ENCODE measurements at places on chromosomes 12 and 14.

- no peak overlapping the region for H3K4me3 ChIP-seq
- DNase-seq, result peak; percentile 87
- H3K27ac ChIP-seq, result peak overlapping the region; percentile 65
Observed at GRCh38 chr12:53299101-53299453, 418 bp upstream of the MYG1 start.

DNA sequence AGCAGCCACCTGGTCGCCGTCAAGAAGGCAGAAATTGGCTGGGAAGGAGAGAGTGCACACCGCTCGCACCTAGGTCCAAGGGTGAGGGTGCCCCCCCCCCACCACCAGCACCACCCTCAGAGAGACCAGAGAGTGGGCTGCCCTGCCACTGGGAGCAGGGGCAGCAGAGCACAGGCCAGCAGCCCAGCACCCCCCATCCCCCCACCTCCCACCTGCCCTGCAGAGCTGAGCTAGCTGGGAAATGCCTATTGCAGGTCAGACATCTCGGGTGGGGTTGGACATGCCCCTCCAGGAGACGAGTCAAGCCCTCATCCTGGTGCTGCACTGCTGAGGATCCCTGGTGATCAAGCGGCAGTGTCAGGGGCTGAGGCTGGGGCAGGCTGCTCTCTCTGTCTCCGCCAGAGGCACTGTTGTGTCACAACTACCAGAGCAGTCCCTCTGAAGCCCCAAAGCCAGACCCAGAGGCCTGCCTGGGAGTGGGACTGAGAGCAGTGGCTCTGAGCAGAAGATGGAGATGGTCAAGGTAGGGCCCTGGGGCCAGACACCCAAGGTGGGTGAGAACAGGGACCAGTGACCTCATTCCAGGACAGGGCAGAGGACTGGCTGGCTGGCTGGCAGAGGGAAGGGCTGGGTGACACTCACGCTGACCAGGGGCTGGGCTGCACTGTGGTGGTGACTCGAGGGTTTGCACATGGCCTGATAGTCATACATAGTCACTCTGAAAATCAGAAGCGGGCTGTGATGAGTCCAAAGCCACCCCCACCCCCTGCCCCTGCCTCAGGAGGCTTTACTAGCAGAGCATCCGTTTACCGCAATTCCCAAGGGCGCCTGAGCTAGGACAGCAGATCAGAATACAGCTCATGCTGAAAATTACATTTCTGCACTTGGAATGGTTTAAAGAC is 19.7 kb upstream of the LRTM2 start:
- no peak overlapping the region for H3K27ac ChIP-seq
- DNase-seq, result no peak
- no peaks in the 10 kb centered on the region for H3K36me3 ChIP-seq
- peaks cover 6% of the 10 kb centered on the region for H3K4me1 ChIP-seq
- no peak overlapping the region for H3K4me3 ChIP-seq

DNA sequence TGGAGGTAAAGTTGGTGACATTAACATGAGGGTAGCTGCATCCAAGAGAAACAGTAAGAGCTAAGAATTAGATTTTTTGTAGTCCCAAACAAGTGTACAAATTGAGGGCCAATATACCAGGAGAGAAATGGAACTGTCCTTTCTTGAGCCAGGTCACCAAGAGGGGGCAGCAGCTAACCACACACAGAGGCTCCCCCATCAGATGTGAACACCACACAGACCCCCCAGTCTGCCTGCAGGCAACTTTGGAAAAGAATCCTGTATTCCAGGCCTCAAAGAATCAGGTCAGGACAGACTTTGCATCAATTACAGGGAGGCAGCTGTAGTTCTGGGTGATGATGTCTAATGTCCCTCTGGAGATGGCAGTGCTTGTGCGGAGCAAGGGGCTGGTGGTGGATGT is 77.9 kb downstream of the SPTB start:
- DNase-seq, result no peak
- H3K27ac ChIP-seq, result no peak overlapping the region
- peaks cover 3% of the 10 kb centered on the region for H3K27me3 ChIP-seq
- H3K4me3 ChIP-seq, result no peak overlapping the region
- no peaks in the 10 kb centered on the region for H3K36me3 ChIP-seq
- H3K4me1 ChIP-seq, result no peaks in the 10 kb centered on the region

- H3K4me3 ChIP-seq, result no peak overlapping the region
- H3K36me3 ChIP-seq, result no peaks in the 10 kb centered on the region
- peaks cover 3% of the 10 kb centered on the region for H3K4me1 ChIP-seq
- no peak overlapping the region for H3K27ac ChIP-seq
- no peaks in the 10 kb centered on the region for H3K27me3 ChIP-seq
Observed at GRCh38 chr14:50099335-50099734, 17.0 kb downstream of the VCPKMT start.

GRCh38 chr12:110317911-110318310 is 36.9 kb downstream of the ATP2A2 start:
- H3K27me3 ChIP-seq, result no peaks in the 10 kb centered on the region
- no peak overlapping the region for H3K4me3 ChIP-seq
- H3K4me1 ChIP-seq, result peaks cover 3% of the 10 kb centered on the region
- peaks cover 2% of the 10 kb centered on the region for H3K36me3 ChIP-seq
- DNase-seq, result peak; percentile 83

GRCh38 chr14:21096978-21097635 is 1.3 kb downstream of the ZNF219 start:
- H3K27ac ChIP-seq, result no peak overlapping the region
- H3K27me3 ChIP-seq, result no peaks in the 10 kb centered on the region
- no peak for DNase-seq
- peaks cover 2% of the 10 kb centered on the region for H3K36me3 ChIP-seq
- H3K4me1 ChIP-seq, result peaks cover under 1% of the 10 kb centered on the region

DNA sequence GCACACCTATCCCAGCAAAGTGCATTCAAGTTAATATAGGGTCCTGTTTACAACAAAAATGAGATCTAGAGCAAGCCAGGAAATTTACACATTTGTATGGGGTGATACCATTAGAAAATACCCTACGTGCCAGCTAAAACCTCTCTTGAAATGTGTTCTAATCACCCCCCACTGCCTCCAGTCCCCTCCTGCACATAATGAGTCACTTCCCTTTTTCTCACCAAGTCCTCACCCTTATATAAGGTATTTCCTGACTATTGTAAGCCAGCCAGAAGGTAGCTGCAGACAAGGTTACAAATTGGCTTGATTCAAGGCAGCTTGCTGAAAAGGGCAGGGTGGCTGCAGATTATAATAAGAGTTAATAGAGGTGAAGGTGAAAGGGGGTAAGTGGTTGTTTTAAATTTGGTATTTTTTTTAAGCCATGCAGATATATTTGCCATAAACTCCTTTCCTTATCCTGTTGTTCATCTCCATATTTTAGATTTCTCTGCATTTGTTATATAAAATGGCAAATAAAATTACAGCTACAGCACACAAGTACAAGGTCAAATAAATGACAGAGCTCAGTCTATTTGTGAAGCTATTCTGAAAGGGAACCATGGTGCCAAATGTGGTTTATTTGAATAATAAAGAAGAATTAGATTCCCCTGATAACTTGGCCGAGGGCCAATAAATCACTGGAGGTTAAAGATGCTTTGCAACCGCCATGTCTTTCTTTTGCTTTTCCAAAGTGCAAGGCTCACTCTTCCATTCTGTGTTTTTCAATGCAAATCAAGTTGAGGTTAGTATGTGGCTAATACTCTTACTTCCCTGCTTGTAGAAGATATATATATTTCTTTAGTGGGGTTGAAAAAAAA is 385.9 kb downstream of the EGLN3 start:
- no peaks in the 10 kb centered on the region for H3K4me1 ChIP-seq
- no peak overlapping the region for H3K4me3 ChIP-seq
- no peak overlapping the region for H3K27ac ChIP-seq
- no peaks in the 10 kb centered on the region for H3K36me3 ChIP-seq

DNA sequence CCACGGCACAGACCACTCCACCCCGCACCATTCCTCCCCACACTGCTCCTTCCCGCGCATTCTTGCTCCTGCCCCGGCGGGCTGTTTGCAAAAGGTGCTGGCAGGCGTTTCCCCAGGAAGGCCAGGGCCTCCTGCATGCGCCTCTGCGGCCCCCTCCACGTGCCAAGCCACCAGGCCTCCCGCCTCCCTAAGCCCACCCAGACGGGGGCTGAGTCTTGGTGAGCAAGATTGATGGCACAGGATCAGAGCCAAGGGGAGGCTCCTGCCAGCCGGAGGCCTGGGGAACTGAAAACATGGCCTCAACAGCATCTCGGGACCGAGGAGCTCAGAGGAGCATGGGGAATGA is 328.3 kb upstream of the DIO3 start:
- DNase-seq, result no peak
- no peak overlapping the region for H3K4me3 ChIP-seq
- no peaks in the 10 kb centered on the region for H3K36me3 ChIP-seq

DNA sequence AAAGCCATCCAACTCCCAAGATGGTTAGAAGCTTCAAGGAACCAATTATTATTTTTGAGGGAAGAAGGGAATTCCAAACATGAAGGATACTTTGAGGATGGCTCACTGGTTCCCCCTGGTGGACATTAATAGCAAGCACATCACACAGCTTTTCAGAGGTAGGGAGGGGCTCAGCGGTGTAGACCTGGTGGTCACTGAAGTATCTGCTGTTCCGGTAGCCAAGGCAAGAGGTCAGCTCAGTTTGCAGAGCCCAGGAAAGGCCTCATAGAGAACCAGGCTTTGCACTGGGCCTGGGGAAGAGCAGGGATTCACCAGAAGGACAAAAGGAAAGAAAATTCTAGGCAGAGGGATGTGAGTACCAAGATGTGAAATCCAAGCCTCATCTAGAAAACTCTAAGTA is 118.7 kb downstream of the KSR2 start:
- no peaks in the 10 kb centered on the region for H3K27me3 ChIP-seq
- H3K27ac ChIP-seq, result no peak overlapping the region
- no peak overlapping the region for H3K4me3 ChIP-seq

- no peaks in the 10 kb centered on the region for H3K27me3 ChIP-seq
- H3K4me1 ChIP-seq, result peaks cover 19% of the 10 kb centered on the region
- H3K36me3 ChIP-seq, result no peaks in the 10 kb centered on the region
- no peak for DNase-seq
- H3K27ac ChIP-seq, result peak overlapping the region; percentile 56
Observed at GRCh38 chr12:50571786-50572185, 67.0 kb downstream of the DIP2B start.

GRCh38 chr14:26531894-26532293 is 65.9 kb downstream of the NOVA1 start:
- DNase-seq, result no peak
- H3K36me3 ChIP-seq, result no peaks in the 10 kb centered on the region
- H3K27ac ChIP-seq, result no peak overlapping the region
- H3K4me3 ChIP-seq, result no peak overlapping the region
- no peaks in the 10 kb centered on the region for H3K4me1 ChIP-seq

GRCh38 chr12:112973818-112974231 is 4.5 kb upstream of the OAS2 start:
- no peaks in the 10 kb centered on the region for H3K27me3 ChIP-seq
- no peaks in the 10 kb centered on the region for H3K4me1 ChIP-seq
- no peak overlapping the region for H3K27ac ChIP-seq
- H3K4me3 ChIP-seq, result no peak overlapping the region

DNA sequence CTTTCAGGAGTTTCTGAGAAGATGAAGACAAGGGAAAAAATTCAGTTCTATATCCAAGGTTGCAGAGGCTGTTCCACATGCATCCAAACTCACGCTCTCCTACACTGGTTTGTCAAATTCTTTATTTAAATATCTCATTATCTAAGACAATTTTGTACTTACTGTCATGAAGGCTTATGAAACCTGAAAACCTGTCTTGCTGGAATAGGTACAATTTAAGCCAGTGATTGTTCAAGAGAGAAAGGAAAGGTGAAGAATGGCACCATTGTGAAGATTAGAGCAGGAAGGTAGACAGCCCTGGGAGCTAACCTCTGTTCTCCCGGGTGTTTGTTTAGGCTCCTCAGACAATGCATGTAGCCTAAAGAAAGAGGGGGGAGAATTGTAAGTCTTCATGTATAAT is 315.1 kb upstream of the PRKD1 start:
- no peaks in the 10 kb centered on the region for H3K4me1 ChIP-seq
- H3K27me3 ChIP-seq, result no peaks in the 10 kb centered on the region
- H3K27ac ChIP-seq, result no peak overlapping the region
- no peak for DNase-seq
- no peaks in the 10 kb centered on the region for H3K36me3 ChIP-seq

- DNase-seq, result no peak
- no peaks in the 10 kb centered on the region for H3K36me3 ChIP-seq
- H3K27me3 ChIP-seq, result no peaks in the 10 kb centered on the region
- H3K4me3 ChIP-seq, result no peak overlapping the region
- peaks cover 5% of the 10 kb centered on the region for H3K4me1 ChIP-seq
Observed at GRCh38 chr14:55977392-55978150, 140.6 kb upstream of the PELI2 start.

GRCh38 chr14:103517174-103517566 is 5.5 kb downstream of the CKB start:
- H3K4me1 ChIP-seq, result peaks cover 7% of the 10 kb centered on the region
- H3K27me3 ChIP-seq, result peaks cover 8% of the 10 kb centered on the region
- peaks cover 6% of the 10 kb centered on the region for H3K36me3 ChIP-seq
- no peak for DNase-seq
- no peak overlapping the region for H3K27ac ChIP-seq
- H3K4me3 ChIP-seq, result no peak overlapping the region

DNA sequence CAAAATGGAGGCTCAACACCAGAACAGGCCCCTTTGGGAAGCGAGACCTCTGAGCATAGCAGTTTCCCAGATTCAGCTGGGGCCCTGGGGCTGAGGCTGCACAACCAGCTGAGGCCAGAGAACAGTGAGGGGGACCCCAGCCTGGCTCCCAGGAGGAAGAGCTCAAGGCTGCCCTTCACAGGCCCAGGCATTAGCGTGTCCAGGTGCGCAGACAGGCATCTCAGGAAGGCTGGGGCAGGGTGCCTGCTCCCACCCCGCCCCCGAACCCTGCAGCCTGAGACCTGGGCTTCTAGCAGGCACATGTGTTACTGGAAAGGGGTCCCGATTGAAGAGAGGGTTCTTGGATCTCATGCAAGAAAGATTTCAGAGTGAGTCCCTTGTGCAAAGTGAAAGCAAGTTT is 27.2 kb downstream of the CALM1 start:
- DNase-seq, result no peak
- H3K36me3 ChIP-seq, result no peaks in the 10 kb centered on the region
- no peaks in the 10 kb centered on the region for H3K27me3 ChIP-seq

DNA sequence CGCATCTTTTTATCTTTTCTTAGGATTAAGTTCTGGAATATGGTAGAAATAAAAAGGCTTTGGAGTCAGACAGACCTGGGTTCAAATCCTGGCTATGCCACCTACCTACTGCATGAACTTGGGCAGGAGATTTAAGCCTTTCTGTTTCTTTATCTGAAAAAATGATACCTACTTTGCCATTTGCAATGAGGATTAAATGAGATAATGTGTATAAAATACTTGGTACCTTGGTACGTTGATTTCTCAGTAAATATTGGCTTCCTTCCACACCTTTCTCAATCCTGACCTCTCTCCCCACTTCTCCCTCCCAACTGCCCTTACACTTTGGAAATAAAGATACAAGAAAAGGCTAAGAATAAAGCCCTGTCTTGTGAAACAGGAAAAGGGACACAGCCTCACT is 172.6 kb downstream of the PAX9 start:
- H3K4me3 ChIP-seq, result no peak overlapping the region
- H3K27ac ChIP-seq, result no peak overlapping the region
- H3K4me1 ChIP-seq, result no peaks in the 10 kb centered on the region
- DNase-seq, result no peak

DNA sequence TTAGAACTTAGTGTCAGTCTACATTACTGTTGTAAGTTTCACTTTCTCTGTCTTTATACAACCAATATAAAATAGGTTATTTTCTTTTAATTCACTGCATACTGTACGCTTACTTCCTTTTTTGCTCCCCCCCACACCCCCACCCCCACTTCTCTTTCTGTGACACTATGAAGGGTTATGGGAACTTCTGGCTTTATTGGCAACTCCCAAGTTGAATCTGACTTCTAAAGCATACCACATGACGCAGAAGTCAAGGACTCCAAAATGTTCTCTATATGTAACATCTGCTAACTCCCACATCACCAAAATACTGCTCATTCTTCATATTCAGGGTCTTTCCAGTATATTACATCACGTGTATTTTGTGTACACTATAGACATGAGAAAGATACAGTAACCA is 81.2 kb upstream of the ATXN7L3B start:
- H3K36me3 ChIP-seq, result no peaks in the 10 kb centered on the region
- H3K4me3 ChIP-seq, result no peak overlapping the region
- H3K27ac ChIP-seq, result no peak overlapping the region

All from trophoblast cell (in vitro differentiated cells and primary cell).